ENCODE measurements at places on chromosomes 13 and 19.

- no peak for DNase-seq
Measured at GRCh38 chr13:114134111-114134943, 1.9 kb upstream of the RASA3 start.

GRCh38 chr19:46789371-46789770 is 977 bp upstream of the SLC1A5 start:
- DNase-seq, result no peak

GRCh38 chr19:49132974-49133609 is 13.7 kb downstream of the PPFIA3 start:
- DNase-seq, result peak; percentile 46

- DNase-seq, result no peak
Measured at GRCh38 chr13:33509642-33510229, 224.2 kb upstream of the STARD13 start.

- DNase-seq, result peak; percentile 16
Measured at GRCh38 chr13:109778102-109778542, 8.3 kb downstream of the IRS2 start.

DNA sequence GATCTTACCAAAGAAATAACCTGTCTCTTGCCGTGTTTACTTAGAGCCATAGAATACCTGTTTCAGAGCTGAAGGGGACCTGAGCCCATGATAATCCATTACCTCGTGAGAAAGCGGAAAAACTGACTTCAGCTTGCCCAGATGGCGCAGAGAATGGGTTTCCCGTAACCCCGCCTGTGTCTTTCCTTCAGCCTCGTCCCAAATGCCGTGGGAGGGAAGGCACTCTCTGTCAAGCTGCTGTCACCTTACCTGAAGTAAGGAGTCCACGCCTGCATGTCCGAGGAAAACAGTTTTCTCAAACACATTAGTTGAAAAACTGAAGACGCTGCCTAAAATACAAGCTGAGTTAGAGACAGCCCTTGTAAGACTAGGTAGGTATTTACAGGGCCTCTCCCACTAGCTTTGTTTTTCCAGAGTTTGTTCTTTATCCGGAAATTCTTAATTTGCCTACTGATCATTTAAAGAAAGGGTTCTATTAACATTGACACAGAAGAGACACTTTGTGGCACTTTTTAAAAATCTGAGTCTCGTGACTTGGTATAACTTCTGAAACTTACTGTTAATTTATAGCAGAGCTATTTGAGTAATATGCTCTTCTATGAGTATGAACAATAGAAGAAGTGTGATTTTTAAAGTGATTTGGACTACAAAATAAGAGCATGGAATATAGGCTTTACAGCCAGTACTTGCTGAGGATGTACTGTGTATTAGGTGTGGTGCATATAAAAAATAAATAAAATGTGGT is 1.3 kb upstream of the INTS6 start:
- peak; percentile 32 for DNase-seq

- DNase-seq, result no peak
Measured at GRCh38 chr13:91375116-91375729, 23.2 kb upstream of the GPC5 start.

GRCh38 chr13:76837801-76838200 is 48.4 kb downstream of the KCTD12 start:
- no peak for DNase-seq

GRCh38 chr13:28173793-28174192 is 35.4 kb downstream of the PAN3 start:
- DNase-seq, result no peak

- DNase-seq, result no peak
Measured at GRCh38 chr13:112819816-112820215, 130.0 kb downstream of the ATP11A start.

GRCh38 chr19:52602941-52603340 is 32.9 kb downstream of the ZNF701 start:
- no peak for DNase-seq

- DNase-seq, result no peak
Measured at GRCh38 chr13:95403349-95404140, 102.3 kb upstream of the ABCC4 start.

- DNase-seq, result no peak
Measured at GRCh38 chr19:18723871-18724377, 40.4 kb downstream of the CRTC1 start.

DNA sequence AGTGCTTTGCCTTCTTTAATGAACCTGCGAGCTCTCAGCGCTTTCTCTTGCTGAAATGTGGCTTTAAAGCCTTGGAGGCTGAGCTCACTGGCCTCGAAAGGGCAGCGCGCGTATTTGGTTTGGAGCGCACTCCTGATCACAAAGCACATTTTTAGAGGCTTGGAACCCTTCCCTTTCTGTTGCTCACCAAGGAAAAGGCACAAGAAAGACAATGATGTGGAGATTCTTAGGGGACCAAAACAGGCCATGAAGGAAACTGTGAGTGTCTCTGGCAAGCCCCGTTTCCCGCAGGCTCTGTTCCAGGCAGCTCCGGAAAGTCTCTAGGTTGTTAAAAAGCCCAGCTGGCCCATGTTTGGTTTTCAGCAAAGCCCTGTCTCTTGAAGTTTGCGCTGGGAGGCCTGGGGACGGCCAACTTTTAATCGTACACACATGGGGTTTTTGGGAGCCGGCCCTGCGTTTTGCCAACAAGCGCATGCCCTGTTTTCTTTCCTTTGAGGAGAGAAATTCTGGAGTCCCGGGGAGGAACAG is 9.4 kb upstream of the SPC24 start:
- no peak for DNase-seq

DNA sequence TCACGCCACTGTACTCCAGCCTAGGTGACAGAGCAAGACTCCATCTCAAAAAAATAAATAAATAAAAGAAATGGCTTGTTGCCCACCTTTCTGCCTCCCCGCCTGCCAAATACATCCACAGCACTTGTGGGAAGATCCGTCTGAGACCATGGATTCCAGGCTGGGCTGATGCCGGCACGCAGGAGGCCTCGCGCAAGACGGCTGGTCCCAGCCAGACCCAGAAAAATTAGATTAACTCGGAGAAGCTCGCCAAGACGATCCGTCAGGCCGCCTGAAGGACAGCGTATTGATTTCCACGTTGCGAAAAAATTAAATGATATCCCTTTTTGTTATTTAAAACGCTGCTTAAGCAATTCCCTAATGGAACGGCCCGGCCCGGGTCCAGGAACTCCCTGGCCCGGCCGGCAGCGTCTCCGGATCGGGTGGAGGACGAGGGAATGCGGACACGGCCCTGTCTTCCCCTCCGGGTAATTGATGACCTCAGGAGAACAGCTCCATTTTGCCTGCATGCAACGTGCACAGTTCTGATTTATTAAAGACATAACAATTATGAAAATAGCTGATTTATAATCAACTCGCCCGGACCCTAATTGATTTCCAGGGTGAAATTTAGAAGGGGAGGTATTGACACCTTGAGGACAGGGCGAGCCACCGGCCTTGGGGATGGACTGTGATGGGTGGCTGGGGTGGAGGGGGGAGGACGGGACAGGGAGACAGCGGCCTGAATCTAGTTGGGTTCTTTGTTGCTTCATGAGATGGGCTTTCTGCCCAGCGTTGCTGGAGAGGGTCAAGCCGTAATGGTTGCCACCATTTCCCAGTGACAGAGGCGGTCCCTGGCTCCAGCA is 52.1 kb downstream of the ZNRF4 start:
- DNase-seq, result no peak

DNA sequence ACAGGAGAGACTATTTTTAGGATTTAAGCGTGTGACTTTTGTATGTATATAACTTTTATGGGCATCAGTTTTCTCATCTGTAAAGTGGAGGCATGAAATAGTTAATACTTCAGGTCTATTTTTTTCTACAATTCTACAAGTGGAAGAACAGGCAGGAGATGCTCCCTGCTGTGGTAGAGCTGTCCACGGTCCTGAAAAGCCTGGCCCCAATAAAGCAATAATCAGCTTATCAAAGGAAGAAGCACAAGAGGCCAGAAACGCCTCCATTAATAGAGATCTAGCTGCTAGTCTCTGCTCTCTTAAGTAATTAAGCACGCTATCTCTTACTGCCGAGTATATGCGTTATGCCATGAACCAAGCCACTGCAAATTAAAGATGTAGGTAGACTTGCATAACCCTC is 28.0 kb upstream of the WASF3 start:
- DNase-seq, result no peak

- DNase-seq, result no peak
Measured at GRCh38 chr19:18473003-18473705, 35.2 kb upstream of the ISYNA1 start.

GRCh38 chr19:42529248-42529764 is 1.0 kb upstream of the CEACAM1 start:
- peak; percentile 66 for DNase-seq

DNA sequence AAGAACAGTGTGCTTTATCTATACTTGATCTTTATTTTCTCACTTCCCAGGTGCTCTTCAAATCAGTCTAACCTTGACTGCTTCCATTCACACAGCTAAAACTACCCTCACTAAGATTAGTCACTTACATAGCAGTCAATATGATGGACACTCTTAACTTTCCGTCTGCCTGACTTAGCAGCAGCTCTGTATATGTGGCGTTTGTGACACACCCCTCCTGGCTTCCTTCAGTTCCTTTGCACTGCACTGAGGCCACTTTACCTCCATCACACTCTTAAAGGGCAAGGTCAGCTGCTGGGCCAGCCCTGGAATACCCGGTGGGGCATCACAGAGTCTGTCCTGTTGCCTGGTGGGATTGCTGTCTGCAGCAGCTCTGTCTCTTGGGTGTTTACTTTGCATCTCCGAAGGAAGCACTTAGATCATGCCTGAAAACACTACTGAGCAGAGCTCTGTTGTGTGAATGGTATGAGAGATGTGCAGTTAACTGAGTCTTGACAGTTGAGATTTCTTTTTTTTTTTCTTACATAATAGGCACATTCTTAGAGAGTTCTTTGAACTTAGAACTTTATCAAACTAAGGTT is 35.6 kb upstream of the IL17D start:
- no peak for DNase-seq

- no peak for DNase-seq
Measured at GRCh38 chr13:28545583-28546333, 50.8 kb upstream of the FLT1 start.

DNA sequence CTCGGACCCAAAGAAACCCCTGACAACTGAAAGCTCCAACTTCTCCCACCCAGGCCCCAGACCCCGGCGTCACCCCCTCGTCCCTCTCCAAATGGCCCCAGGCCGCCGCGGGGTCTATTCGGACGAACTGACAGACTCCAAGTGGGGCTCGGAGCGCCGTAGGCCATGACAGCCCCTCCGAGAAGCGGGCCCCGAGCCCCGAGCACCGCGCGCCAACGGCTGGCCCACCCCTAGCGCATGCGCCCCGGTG is 360 bp downstream of the DDX39A start:
- DNase-seq, result no peak

DNA sequence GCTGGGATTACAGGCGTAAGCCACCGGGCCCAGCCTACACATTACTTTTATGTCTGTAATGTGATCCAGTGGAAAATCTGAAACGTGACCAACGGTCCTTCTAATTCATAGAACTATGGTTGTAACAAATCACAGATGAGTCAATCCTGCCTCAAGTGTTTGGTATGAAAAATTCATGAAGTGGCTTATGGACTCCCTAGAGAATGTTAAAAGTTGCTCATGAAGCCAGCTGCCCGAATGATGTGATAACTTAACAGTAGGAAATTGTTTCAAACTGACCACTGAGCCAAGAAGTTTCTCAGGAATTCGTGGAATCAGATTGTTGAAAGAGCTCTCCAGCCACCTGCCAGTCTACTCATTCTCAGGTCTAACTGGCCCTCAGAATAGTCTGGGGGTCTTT is 59.4 kb upstream of the FARP1 start:
- no peak for DNase-seq

GRCh38 chr13:99434258-99434788 is 66.9 kb upstream of the TM9SF2 start:
- peak; percentile 91 for DNase-seq

GRCh38 chr13:30868799-30869470 is 37.1 kb upstream of the MEDAG start:
- no peak for DNase-seq

DNA sequence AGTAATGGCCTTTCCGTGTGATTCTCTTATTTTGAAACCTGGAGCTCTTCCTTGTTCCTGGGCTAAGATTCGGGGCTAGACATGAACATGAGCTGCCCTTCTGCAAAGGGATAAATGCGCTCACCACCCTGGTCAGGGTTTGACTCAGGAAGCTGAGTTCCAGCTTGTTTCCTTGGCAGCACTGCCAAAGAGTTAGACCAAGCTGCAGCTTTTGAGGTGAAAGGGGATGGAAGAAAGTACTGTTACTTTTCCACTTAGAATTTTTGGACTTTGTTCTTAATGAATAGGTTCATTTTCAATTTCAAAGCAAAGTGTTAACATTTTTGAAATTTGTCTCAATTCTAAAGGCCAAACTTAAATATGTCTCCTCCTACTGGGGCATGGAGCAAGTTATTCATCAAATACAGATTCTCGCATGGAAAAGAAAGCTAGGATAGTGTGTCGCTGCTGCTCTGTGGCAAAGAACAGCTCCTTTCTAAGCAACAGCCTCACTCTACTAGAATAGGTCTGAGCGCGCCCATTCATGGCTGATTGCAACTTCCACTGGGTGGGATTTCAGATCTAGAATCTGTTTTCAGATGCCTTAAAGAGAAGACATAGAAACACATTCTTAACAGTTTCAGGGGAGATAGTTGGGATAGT is 2.2 kb downstream of the RGCC start:
- DNase-seq, result no peak

- no peak for DNase-seq
Measured at GRCh38 chr13:20506696-20507095, 19.0 kb downstream of the CRYL1 start.

DNA sequence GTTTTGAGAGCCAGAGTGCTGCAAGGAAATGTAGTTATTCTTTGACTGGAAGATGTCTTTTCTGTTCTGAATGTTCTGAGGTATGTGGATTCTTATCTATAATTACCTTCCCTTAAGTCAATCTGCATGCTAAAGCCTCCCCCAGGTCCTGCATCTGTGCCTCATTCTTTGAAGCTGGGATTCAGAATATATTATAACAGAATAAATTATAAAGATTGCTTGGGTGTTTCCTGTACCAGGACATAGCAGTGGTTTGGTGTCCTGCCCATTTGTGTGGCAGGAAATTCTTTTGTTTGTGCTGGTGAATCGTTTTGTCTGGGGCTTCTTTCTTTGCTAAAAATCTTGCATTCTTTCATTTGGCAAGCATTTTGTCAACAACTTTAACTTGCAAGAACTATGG is 60.2 kb downstream of the ITGBL1 start:
- no peak for DNase-seq

GRCh38 chr19:11141937-11142527 is 13.6 kb downstream of the SPC24 start:
- no peak for DNase-seq

GRCh38 chr19:38358071-38358470 is 16.3 kb upstream of the PSMD8 start:
- no peak for DNase-seq

GRCh38 chr19:1026783-1027649 is 608 bp downstream of the CNN2 start:
- DNase-seq, result no peak

GRCh38 chr13:106656186-106656585 is 88.2 kb upstream of the ARGLU1 start:
- DNase-seq, result no peak

GRCh38 chr13:19845758-19846157 is 17.7 kb downstream of the ZMYM5 start:
- no peak for DNase-seq

All from stimulated activated naive CD4-positive, alpha-beta T cell (primary cell).